HCT116 (cell line): ENCODE measurements at places on chromosomes 11 and 22. TPM values are rescaled to one million over a fixed set of nuclear protein-coding genes. Genes with fewer than 3 reads are reported as not detected.

Gene MICALL1
- total RNA-seq, result 35.2 TPM

Gene KCNK7
- total RNA-seq, result 0.61 TPM

Gene PTGDR2
- 0.12 TPM for total RNA-seq

GRCh38 chr11:3164138-3164551 is 965 bp downstream of the OSBPL5 start:
- no peak for DNase-seq
- no peaks in the 10 kb centered on the region for H3K27me3 ChIP-seq
- peak overlapping the region; percentile 52; the same call in 1 of the 2 replicates for H3K27ac ChIP-seq
- H3K4me1 ChIP-seq, result peaks cover 16% of the 10 kb centered on the region; the same call in 1 of the 2 replicates
- H3K36me3 ChIP-seq, result no peaks in the 10 kb centered on the region
- peak overlapping the region; percentile 82 for H3K4me3 ChIP-seq

DNA sequence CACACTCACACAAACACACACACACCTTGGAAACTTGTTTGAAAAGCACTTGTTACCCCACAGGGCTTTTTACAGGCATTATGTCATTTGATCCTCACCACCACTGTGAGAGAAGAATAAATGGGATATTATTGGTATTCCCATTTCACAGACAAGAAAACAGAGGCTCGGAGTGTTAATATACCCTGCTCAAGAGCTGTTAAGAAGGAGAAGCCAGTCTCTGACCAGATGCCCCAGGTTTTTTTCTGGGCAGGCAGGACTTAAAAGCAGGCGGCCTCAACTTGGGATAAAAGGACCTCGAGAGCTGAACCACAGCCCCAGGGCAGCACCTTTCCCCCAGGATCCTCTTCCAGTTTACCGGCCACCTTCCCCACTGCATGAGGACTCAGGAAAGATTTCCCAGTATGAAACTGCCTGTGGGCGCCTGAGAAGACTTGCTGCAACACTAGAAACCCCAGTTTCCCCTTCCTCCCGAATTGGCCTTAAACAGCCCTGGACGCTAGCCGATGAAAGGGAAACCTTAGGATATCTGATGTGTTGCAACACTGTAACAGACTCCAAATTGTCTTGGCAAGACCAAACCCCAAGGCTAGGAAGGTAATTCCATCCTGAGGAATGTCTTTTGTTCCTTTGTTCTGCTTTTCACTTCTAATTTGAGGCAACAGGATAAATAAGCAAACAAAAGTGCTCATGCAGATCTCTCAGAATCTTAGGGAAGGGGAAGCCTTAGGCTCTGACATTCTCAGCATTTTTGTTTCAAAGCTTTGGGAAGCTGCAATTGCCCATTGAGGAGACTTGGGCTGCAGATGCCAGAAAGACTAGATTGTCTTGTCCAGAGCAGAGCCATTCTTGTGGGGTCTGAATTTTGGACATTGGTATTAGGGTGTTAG is 173.5 kb downstream of the TRIM29 start:
- no peak overlapping the region for H3K27ac ChIP-seq
- no peaks in the 10 kb centered on the region for H3K4me1 ChIP-seq
- no peaks in the 10 kb centered on the region for H3K36me3 ChIP-seq
- H3K4me3 ChIP-seq, result no peak overlapping the region
- DNase-seq, result no peak
- peaks cover 46% of the 10 kb centered on the region for H3K27me3 ChIP-seq

- no peak overlapping the region for H3K4me3 ChIP-seq
- H3K36me3 ChIP-seq, result no peaks in the 10 kb centered on the region
- no peaks in the 10 kb centered on the region for H3K27me3 ChIP-seq
- H3K27ac ChIP-seq, result no peak overlapping the region
- no peak for DNase-seq
- H3K4me1 ChIP-seq, result peaks cover 21% of the 10 kb centered on the region
These were observed 11.7 kb downstream of the TMPRSS5 start for GRCh38 chr11:113694390-113694789.

DNA sequence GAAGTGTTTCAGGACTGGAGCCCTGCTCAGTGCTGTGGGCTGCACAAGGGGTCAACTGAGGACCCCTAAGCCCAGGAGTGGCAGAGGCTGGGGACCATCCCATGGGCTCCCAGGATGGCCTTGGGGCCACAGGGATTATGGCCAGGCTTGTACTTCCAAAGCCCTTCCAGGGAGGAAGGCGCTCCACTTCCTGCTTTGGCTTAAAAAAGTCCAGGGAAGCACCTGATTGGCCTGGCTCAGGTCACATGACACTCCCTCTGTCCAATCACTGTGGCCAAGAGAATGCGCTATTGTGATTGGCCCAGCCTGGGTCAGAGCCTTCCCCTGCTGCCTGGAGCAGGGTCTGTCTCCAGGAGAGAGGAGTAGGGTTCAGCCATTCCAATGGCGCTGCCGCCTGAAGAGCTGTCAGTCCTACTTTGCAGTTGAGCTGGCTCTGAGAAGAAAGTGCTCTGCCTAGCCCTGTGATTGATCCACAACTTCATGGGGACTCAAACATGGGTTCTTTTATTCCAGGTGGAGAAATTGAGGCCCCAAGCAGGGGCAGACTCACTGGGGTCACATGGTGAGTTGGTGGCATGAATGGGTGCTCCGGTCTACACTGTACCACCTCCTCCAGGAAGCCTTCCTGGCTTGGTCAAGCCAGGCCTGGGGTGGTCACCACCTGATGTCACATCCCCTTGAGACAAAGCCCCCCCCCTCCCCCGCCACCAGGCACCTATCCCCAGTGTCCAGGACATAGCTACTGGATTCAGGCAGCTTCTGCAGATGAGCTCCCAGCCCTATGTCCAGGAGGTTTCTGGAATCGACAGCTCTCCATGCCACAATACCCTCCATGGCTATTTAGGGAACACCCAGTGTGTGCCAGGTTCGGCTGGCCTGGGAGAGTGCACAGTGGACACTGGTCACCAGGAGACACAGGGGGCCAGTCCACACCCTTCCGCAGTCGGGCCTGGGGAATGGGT is 48.2 kb downstream of the RTN4R start:
- no peak for DNase-seq
- no peaks in the 10 kb centered on the region for H3K27me3 ChIP-seq
- H3K4me3 ChIP-seq, result no peak overlapping the region
- H3K4me1 ChIP-seq, result no peaks in the 10 kb centered on the region
- H3K27ac ChIP-seq, result no peak overlapping the region

DNA sequence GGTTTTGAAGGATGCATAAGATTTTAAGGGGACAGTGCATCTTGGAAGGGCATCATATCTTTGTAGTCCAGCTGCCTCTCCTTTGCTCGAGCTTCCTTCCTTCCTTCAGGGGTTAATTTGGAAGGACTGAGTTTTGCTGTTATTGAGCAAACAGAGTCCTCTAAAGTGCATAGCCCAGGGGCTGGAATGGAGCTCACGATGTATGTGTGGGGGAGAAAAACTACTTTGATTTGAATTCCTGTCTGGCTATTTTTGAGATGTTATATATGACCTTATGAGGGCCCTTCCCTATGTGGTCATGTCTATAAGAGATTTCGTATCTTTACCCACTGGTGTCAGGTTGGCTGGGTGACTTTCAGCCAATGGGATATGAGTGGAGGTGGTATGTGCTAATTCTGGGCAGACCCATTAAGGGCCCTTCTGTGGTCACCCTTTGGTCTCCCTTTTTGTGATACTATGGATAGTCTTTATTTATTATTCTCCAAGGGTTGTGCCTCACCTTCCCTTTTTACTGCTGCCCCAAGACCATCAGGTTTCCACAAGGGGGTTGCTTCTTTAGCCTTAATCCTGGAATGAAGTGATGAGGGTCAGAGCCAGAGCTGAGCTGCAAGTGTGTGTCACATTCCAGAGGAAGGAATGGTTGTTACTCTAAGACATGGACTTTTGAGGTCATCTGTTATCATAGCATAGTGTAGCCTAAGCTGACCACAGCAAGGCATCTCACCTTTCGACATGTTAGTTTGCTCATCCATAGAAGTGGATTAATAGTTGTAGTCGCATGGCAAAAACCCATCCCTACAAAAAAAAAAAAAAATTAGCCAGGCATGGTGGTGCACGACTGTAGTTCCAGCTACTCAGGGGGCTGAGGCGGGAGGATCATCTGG is 54.6 kb downstream of the LRRC74B start:
- no peak overlapping the region for H3K27ac ChIP-seq
- H3K4me1 ChIP-seq, result peaks cover 13% of the 10 kb centered on the region; the same call in 1 of the 2 replicates
- no peaks in the 10 kb centered on the region for H3K36me3 ChIP-seq
- no peak overlapping the region for H3K4me3 ChIP-seq
- no peak for DNase-seq

DNA sequence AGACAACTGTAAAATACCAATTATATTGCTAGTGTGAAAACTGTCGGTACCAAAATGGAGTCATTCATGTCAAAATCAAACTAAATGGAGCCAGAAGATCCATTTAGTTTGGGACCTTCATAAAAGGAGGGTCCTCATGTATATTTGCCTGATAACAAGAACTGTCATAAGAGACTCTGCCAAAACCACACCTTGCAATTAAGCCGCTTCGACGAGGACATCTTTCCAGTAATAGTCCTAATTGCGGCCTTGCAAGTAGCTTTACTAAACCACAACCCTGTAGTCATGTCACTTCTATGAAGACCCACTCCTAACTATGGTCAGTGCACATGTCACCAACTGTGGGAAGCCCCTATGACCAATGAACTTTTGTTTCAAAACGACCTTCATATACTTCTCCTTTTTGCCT is 9.4 kb downstream of the UBQLN3 start:
- H3K36me3 ChIP-seq, result peaks cover 88% of the 10 kb centered on the region
- peak overlapping the region; percentile 26; the same call in 1 of the 2 replicates for H3K27ac ChIP-seq
- H3K4me1 ChIP-seq, result peaks cover 10% of the 10 kb centered on the region
- H3K27me3 ChIP-seq, result no peaks in the 10 kb centered on the region

- no peaks in the 10 kb centered on the region for H3K4me1 ChIP-seq
- H3K36me3 ChIP-seq, result no peaks in the 10 kb centered on the region
- H3K27ac ChIP-seq, result no peak overlapping the region
- no peaks in the 10 kb centered on the region for H3K27me3 ChIP-seq
- no peak overlapping the region for H3K4me3 ChIP-seq
These were observed 37.3 kb upstream of the CADM1 start for GRCh38 chr11:115541518-115541917.

- H3K36me3 ChIP-seq, result no peaks in the 10 kb centered on the region
- peaks cover 28% of the 10 kb centered on the region for H3K4me1 ChIP-seq
- H3K27ac ChIP-seq, result no peak overlapping the region
- H3K27me3 ChIP-seq, result no peaks in the 10 kb centered on the region
- H3K4me3 ChIP-seq, result no peak overlapping the region
These were observed 1.9 kb downstream of the SEPTIN5 start for GRCh38 chr22:19716041-19716828.

DNA sequence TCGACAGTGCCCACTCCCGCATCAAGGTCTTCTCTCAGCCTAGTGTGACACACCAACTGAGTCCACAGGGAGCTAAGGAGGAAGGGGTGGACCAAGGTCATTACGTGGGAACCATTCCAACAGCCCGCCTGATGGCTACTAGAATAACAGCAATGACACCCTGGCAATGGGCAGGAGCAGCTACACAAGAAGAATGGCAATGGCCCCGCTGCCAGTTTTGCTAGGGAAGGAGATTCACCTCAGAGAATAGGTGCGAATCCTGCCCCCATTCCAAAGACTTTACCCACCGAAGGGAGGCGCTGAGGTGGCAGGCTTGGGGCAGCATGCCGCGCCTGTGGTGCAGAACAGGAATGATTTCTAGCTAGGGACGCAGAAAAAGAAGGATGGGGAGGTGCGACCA is 9.1 kb downstream of the WT1 start:
- no peak overlapping the region for H3K27ac ChIP-seq
- no peak overlapping the region for H3K4me3 ChIP-seq
- H3K4me1 ChIP-seq, result no peaks in the 10 kb centered on the region
- peaks cover 7% of the 10 kb centered on the region for H3K27me3 ChIP-seq

DNA sequence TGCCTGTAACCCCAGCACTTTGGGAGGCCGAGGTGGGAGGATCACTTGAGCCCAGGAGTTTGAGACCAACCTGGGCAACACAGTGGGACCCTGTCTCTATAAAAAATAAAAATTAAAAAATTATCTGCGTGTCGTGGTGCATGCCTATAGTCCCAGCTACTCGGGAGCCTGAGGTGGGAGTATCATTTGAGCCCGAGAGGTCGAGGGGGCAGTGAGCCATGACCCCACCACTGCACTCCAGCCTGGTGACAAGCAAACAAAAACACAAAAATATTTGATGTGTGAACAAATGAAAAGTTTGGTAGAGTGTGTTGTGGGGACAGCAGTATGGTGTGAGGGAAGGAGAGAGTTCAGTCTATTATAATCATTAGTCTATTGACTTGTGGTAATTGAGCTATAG is 90.8 kb upstream of the PARVA start:
- no peaks in the 10 kb centered on the region for H3K27me3 ChIP-seq
- H3K4me1 ChIP-seq, result peaks cover 41% of the 10 kb centered on the region
- DNase-seq, result no peak
- H3K4me3 ChIP-seq, result no peak overlapping the region

DNA sequence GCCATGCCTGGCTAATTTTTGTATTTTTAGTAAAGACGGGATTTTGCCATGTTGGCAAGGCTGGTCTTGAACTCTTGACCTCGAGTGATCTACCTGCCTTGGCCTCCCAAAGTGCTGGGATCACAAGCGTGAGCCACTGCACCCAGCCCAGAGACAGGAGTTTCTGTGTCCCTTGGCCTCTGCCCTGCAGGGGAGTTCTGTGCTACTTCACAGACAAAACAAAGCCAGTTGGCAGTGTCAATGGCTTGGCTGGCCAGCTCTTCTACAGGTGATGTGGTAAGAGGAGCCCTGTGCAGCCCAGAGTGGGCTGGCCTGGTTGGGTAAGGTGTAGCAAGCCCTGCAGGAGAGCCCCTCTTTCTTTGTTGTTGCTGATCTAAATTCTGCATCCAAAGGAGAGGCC is 60.5 kb upstream of the SHISAL1 start:
- no peak overlapping the region for H3K27ac ChIP-seq
- DNase-seq, result no peak
- no peaks in the 10 kb centered on the region for H3K36me3 ChIP-seq
- no peaks in the 10 kb centered on the region for H3K27me3 ChIP-seq

DNA sequence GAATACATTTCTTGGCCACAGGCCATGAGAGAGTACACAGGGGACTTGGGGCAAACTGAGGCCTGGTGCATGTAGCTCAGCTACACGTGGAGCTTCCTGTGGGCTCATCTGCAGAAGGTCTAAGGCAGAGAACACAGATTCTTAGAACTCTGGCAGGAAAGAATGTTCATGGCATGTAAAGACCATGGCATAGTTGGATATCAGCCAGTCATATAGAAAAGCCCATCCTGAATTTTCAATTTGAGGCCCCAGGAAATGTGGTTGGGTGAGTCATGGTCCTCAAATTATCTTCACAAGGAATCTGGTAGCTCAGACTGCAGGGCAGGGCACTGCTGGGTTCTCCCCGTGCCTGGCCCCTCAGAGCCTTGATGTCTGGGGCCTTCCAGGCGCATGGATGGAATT is 13.7 kb upstream of the ST3GAL4 start:
- no peaks in the 10 kb centered on the region for H3K27me3 ChIP-seq
- no peak for DNase-seq
- H3K4me1 ChIP-seq, result peaks cover 46% of the 10 kb centered on the region
- H3K4me3 ChIP-seq, result no peak overlapping the region

- H3K4me1 ChIP-seq, result no peaks in the 10 kb centered on the region
- H3K36me3 ChIP-seq, result peaks cover 7% of the 10 kb centered on the region; the same call in 1 of the 2 replicates
- no peaks in the 10 kb centered on the region for H3K27me3 ChIP-seq
- no peak overlapping the region for H3K4me3 ChIP-seq
- H3K27ac ChIP-seq, result no peak overlapping the region
These were observed 45.6 kb downstream of the PISD start for GRCh38 chr22:31616315-31616980.
